ENCODE measurements at places on chromosomes 7 and 10.

DNA sequence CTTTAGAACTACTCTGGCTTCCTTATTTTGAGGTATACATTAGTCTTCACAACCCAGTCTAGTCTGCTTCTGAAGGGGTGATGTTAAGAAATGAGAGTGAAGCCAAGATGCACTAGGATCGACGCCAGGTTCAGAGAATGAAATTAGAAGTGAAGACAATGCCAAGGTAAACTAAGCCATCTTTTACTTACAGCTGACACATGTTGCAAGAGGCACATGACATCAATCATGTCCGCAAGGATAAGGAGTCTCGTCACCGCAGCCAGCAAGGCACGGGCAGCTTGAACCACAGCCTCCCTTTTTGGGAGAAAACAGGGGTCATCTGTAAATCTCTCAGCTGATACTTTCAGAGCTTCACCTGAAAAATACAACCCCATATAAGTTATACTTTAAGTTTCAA lies 156.7 kb downstream of the CTNNA3 start:
- no peak for DNase-seq

- DNase-seq, result no peak
Observed at GRCh38 chr7:4774658-4775249, 669 bp upstream of the AP5Z1 start.

DNA sequence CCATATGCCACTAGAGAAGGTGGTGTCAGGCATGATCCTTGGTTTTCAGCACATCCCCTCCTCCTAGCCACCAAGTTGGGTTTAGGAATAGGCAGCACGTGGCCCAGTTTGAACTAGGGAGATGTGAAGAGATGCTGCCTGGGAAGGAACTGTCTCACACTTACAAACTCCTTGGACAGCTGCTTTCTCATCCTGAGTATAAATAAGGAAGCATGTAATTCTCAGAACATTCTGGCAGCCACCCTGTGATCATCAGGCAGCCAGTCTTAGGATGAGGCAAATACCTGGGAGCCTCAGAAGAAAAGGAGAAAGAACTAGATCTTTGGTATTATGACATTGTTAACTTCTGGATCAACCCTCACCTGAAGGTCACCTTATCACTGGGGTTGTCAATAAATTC lies 21.3 kb upstream of the XPNPEP1 start:
- DNase-seq, result no peak

GRCh38 chr10:30687698-30688213 lies 58.2 kb upstream of the LYZL2 start:
- DNase-seq, result peak; percentile 87

GRCh38 chr10:104077247-104077646 lies 8.4 kb downstream of the COL17A1 start:
- no peak for DNase-seq

DNA sequence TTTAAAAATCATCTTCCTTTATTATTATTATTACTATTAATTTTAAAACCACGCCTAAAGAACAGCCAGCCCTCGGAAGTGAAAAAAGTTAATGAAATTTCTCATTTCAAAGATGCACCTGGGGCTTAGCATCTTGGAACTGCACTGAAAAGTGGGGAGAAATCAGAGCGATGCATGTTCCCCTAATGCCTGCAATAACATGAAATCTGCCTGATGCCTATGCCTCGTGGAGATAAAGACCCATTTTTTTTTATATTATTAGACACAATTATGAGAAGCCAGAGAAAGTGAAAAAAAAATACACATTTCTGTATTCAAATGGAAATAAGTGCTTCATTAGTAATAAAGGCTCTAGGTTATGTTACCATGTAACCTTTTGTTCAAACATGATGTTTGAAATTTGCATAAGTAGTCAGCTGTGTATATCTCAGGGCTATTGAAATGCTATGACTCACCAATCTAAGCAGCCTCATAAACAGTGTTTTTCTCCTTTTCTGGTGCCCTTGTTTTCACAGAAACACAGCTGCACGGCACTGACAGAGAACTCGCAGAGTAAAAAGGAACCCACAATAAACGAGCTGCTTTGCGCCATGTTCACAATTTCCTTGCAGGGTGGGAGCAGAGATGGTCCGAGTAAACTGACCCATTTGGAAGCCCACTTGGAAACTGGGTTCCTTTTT lies 175.8 kb upstream of the PRKCQ start:
- no peak for DNase-seq

DNA sequence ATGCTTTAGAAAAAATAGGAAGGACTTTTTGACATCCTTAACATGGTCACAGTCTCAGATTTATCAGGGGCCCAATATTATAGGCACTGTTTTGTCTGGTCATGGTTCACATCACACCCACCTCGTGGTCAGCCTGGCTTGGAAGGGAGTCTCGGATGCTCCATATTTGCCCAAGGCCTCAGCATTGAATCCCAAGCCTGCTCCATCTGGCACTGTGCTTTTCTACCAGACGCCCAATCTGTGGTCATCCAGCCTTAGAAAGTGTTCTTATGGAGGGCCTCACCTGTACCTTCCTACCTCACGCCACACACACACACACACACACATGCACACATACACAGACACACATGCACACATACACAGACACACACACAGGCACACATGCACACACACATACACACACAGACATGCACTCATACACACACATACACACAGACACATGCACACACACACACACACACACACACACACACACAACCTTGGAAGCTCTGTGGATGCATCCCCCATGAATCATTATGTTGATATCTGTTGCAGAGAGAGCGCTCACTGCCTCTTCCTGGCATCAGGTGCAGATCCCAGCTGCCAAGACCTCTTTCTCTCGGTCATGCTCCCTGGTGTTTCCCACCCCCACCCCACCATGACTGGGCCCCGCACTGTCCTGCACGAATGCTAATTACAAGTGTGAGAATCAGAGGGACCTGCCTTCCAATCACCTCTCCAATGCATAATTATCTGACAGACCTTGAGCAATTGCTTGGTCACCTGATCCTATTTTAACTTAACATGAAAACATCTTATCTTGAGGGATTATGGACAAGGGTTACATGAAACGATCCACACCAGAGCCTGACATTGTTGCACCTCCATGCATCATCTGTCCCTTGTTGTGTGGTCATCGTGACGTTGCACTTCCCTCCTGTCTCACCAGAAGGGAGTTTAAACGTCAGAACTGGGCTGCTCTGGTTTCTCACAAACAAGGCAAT lies 122.7 kb upstream of the TMEM72 start:
- no peak for DNase-seq

DNA sequence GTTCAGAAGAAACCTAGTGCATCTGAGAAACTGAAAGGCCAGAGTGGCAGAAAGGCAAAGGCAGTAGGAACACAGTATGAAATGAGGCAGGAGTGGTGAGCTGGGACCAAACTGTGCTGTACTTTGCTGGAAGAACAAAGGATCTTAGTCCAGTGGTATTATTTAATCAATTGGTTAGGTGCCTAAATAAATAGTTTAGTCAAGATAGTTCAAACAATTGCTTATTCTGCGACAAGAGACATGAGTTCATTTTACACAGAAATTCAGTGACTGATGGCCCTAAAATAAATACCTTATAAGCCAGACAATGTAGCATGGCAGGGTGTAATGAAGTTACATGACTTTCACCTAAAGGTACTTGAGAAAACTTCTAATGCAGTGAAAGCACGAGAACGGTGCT lies 181.8 kb upstream of the LRRN3 start:
- no peak for DNase-seq

- no peak for DNase-seq
Observed at GRCh38 chr10:28429573-28430216, 103.2 kb upstream of the WAC start.

- no peak for DNase-seq
Observed at GRCh38 chr7:1318661-1319060, 86.0 kb downstream of the UNCX start.

DNA sequence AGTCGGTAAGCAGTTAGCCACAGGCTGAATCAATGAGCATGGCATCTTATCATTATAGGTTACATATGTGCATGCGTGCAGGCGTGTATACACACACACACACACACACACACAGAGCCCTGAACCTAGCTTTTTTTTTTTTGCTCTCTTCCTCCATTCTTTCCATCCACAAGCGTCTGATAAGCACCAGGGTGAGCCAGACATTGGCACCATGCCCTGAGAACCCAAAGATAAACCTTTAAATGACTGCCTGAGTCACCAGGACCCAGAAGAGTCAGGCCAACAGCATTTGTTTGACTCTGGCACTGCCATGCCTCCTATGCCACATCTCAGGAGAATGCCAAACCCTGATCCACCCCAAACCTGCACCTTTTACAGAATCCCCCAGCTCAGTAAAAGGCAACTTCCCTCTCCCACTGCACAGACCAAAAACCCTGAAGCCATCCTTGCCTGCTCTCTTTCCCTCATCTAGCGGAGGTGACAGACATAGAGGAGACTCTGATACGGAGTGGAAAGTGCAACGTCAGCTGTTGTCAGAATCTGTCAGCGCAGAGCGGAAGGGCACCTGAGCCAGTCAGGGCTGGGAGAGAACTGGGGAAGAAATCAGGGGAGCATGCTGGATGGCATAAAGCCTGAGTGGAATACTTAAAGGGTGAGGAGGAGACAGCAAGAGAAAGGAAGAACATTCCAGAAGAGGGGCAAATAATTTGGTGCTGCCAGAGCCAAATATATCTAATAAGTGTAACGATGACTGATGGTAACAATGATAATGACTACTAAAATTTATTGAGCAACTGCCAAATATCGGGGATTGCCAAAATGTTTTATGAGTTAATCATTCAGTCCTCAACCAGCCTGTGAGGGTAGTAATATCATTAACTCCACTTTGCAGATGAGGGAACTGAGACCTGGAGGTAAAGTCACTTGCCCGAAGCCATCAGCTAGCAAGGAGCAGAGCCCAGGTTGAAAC lies 3.2 kb downstream of the PARP12 start:
- no peak for DNase-seq
